Bone marrow (tissue), 2 donors: ENCODE measurements at places on chromosomes 4 and X.
A peak's percentile ranks its signal among the peaks of the same experiment; 100 is the strongest.

DNA sequence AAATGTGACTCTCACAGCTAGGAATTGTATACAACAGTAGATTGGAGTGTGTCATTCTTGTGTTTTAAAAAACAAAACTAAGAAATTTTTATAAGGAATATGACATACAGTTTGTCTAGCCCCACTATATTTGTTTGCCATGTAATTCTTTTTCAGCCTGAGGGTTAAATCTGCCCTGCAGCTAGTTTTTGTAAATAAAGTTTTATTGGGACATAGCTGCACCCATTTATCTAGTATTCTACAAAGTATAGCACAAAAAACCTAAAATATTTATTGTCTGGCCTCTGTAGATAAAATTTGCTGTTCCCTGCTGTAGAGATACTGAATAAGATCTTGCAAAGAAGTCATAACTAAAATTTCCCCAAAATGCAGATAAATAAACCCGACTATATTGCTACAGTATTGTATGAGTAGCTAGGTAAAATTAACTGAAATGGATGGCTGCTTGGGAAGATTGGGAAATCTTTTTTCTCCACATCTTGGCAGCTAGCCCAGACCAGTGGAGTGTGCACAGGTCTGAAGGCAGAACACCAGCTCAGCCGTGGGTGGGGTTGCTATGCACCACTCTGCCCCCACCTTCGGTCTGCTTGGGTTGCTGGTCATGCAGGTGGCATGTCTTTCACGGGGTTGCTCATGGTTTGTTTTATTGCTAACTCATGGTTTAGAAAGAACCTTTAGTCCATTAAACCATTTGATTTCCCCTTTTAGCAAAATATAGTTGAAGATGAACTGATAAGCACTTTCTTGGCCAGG is 127.9 kb downstream of the KLHL8 start:
- no peak for DNase-seq

GRCh38 chr4:67963356-67963755 is at the start of gene TMPRSS11A:
Gene TMPRSS11A (minus strand): TSS chr4:67963493. CDS start chr4:67963393, 100 bp downstream.
- no peak for DNase-seq

DNA sequence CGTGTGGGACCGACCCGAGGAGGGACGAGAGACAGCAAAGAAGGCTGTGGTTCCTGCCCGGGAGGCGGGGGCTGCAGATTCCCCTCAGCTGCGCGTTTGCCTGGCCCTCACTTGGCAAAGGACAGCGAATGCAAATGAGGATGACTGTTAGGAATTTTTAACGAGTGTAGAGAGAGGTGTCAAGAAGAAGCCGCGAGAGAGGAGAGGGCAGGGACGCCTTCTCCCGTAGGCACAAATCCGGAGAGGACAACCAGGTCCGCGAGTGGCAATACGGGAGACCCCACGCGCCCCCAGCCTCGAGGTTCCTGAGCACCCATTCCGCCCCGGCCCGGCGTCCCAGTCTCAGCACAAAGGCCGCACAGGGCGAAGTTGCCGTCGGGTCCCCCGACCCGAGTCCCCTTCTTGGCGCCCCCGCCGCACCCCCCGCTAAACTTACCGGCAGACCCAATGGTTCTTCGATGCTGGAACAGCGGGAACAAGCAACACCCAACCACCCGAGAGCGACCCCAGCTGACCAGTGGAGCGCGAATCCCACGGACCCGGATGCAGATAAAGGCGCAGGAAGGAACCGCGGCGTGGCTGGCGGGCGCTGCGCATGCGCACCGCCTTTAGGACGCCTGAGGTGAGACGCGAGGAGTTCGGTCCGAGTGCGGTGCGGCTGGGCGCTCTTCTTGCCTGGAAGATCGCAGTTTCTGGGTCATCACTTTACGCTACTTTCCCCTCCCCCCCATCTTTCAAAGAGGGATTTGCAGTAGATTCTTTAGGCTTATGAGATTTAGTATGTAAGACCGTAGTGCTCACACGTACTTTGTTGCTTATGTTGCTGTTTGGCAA is at the start of gene GNPDA2:
Gene GNPDA2, minus strand, starts transcription at position 519 of the 834 bp plus-strand sequence. CDS start 4,349 bp downstream, outside the sequence.
- peak; percentile 66 for DNase-seq

DNA sequence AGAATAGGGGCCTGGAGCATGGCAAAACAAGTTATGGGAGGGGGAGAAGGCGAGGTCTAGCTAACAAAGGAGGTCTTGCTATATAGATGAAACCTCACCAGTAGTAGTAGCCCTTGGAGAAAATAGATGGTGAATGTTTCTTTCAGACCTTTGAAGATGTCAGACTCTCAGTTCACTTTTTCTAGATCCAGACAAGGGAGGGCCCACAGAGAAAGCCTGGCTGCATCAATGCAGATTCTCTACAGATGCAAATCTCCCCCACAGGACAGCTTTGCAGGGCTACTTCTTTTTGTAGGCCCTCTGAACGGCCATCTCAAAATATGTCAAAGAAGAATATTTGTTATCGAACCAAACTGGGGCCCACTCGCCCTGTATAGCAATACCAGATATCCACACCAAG is 159.7 kb downstream of the ANK2 start:
- DNase-seq: no peak
